T1000 (cell line): ENCODE measurements at places on chromosomes 6 and 20.
A peak's percentile ranks its signal among the peaks of the same experiment; 100 is the strongest.

GRCh38 chr20:6007529-6008103 lies 46.2 kb downstream of the LRRN4 start:
- DNase-seq, result no peak

DNA sequence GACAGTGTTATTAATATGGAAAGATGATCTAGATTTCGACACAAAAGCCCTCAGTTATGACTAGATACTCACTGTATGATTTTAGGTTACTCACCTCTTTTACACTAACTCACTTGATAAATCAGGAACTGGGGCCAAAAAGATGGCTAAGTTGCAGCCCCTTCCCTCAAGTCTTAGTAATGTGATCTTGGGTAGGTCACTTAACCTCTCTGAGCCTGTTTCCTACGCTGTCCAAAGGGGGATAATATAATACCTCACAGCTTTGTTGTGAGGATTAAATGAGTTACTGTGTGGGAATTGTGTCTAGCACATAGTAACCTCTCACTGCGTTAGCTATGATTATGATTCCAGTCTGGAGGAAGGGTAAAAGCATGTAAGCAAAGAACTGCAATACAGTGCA lies 1.3 kb downstream of the TTI1 start:
- DNase-seq, result no peak

GRCh38 chr6:42105709-42106108 lies 36.7 kb downstream of the C6orf132 start:
- no peak for DNase-seq

GRCh38 chr6:54266400-54266923 lies 41.8 kb upstream of the TINAG start:
- no peak for DNase-seq

DNA sequence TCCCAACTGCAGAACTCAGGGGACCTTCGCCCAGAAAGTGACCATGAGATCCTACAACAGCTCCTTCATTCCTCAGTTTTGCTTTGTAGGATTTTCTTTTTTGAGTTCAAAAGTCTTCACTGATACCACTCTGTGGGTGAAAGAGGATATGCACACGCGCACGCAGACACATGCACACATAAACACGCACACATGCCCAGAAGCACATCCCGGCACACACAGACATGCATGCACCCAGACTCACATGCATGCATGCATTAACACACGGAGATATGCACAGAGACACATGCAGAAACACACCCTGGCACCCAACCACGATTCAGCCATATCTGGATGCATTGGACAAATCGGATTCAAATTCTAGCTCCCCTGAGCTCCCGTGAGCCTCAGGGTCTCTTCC lies 36.4 kb downstream of the ANKRD60 start:
- DNase-seq, result no peak

DNA sequence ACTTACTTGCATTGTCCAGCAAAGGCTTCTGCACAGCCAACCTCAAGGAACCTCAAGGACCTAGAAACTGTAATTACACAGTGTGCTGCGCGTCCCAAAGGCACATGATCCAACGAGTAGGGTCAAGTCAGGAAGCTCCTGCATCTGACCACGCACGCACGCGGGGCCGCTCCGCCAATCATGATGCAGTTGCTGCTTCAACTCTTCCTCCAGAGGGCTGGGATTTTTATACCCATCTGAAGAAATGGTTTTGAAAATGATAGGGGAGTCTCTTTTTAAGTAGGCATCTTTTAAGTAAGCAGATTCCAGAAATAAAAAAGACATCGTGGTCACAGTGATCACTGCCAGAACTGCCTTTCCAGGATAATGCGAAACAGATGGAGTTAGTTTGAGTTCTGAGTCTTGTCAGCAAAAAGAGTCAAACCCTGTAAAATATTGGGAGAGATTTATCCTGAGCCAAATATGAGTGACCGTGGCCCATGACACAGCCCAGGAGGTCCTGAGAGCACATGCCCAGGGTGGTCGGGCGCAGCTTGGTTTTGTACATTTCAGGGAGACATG lies 34.0 kb downstream of the KIF25 start:
- no peak for DNase-seq

GRCh38 chr20:53738945-53739798 lies 145.5 kb upstream of the ZNF217 start:
- no peak for DNase-seq

DNA sequence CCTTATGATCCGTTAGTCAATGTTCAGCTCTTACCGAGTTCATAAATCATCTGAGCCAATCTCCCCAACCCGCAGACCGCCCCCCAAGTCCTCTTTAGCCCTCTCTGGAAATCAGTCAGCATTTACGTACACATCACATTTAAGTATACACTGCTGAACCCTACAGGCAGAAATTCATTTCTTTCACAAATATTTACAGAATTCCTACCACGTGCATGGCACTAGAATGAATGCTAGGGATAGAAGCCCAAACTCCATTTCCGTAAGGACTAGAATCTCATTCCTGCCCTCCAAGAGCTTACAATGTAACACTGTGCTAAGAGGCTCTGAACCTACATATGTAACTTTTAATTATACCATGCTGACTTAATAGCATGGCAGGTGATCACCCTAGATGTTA lies 1.8 kb downstream of the OSER1 start:
- DNase-seq, result no peak

DNA sequence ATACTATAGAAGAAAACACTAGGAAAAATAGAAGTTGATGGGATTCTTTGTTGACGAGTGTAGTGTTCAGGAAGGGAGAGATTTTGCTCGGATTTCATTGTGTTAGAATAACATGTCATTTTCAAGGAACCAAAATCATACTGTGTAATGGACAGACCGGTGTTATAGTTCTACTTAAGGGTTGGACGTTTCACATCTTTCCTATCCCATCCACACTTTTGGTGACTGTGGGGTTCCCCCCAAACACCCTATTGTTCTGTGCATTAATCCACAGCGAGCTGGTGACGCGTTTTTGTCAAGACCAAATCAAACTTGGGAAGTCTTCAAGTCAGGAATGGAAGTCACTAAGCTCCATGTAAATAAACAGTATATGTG lies 43.3 kb downstream of the TRIM27 start:
- DNase-seq, result no peak

DNA sequence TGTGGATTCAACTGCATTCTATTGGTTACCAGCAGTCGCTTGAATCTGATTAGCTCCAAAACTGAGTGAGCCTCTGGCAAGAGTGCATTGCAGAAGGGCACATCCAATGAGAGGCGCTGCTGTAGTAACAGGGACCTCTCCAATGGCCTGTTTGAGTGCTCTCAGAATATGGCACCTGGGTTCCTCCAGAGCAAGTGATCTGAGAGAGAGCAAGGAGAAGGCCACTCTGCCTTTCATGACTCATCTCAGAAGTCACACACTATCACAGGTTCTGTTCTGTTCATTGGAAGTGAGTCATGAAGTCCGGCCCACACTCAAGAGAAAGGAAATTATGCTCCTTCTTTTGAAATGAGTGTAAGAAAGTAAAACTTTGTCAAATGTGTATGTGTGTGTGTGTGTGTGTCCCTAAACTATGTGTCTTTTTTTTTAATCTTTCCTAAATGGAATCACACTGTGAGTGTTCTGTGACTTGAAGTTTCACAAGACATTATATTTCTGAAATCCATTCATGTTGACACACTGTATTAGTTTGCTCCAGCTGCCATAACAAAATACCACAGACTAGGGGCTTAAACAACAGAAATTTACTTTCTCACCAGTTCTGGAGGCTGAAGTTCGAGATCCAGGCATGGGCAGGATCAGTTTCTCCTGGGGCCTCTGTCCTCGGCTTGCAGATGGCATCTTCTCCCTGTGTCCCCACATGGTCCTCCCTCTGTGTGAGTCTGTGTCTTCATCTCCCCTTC lies 138.3 kb upstream of the CDYL start:
- DNase-seq, result no peak

GRCh38 chr6:120735641-120736040 lies 598.6 kb downstream of the TBC1D32 start:
- no peak for DNase-seq

DNA sequence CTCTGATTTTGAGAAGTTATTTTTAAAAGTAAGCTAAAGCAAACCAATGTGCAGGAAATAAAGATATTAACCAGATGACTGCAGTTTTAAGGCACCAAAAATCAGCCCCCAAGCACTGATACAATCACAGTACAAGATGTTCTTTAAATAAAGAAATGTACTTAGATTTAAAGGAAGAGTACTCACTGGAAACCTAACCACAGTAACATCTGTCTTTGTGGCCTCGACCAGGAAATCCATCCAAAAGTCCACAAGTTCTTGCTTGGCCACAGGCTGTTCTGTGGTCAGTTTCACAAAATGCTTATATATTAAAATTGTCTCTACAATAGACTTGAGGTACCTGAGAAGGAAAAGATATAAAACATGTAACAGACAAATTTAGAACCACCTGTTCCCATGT lies 105.9 kb upstream of the MAP7 start:
- DNase-seq, result no peak

DNA sequence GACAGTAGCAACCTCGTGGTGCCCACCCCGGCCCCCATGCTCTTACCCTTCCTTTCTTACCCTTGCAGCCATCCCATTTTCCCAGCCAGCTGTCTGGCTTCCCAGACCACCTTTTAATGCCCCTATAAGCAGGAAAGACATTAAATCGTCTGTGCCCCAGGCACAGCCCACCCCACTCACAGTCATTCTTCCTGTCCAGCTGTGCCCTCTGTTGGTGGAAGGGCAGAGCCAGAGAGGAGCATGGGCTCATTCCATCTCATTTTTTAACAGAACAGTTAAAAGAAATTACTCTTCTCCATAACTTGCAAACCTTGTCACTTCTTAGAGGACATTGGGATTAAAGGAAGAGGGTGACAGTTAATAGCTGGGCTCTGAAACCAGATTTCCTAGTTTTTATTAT lies 240.5 kb downstream of the NRN1 start:
- no peak for DNase-seq

DNA sequence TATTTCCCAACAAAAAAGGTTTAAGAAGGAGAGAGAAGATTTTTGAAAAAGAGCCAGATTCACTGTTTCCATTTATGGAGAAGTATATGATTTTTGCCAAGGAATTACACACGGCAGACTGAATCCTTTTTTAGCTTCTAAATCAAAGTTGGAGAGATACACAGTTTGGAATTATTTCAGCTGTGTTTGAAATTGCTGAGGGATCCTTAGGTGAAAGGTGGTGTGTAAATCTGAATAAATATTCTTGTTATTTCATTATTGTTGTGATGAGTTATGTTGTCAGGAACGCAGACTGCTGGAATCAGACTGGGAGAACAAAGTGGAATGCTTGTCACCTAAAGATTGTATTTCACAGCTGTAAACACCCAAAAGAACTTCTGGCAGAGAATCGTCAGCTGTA lies 168.5 kb upstream of the AKIRIN2 start:
- DNase-seq, result no peak

DNA sequence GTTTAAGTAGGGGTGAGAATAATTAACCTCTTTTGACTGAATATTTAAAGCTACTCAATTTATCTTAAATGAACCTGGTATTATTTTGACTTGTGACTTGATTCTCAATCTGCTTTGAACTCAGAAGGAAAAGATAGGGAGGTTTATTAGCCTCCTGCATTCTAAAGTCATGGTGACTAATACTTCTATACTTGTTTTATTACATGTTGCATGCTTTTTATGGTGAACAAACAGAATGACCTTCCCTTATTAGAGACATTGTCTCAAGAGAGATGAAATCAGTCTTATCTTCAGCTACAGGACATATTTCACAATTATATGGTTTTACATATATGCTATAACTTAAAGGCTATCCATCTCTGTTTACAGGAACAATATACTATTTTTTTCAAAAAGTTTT lies 336.9 kb downstream of the KHDRBS2 start:
- DNase-seq, result no peak

- DNase-seq, result no peak
Measured at GRCh38 chr20:10747019-10747418, 73.2 kb upstream of the JAG1 start.

- no peak for DNase-seq
Measured at GRCh38 chr6:7591770-7592169, 1.8 kb downstream of the SNRNP48 start.

- DNase-seq, result no peak
Measured at GRCh38 chr6:138821519-138821918, 25.6 kb downstream of the ECT2L start.

DNA sequence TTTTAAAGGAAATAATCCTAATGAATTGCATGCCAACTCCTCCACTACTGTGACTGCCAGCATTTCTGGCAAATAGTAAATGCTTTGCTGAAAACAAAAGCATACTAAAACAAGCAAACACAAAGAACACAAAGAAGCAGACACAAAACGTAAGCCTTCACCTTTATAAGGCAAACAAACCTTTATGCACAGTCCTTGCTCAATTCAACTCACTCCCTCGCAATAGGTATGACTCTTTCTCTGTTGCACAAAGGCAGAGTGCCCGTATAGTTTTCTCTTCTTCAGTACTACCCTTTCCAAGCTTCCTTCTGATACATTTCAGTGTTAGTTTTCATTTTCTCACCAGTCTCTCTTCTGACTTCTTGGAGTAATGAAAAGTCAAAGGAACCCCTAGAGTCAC lies 63.9 kb downstream of the PDE10A start:
- DNase-seq, result no peak

- DNase-seq, result peak; percentile 41
Measured at GRCh38 chr6:35181933-35182612, 31.7 kb upstream of the SCUBE3 start.

- DNase-seq, result no peak
Measured at GRCh38 chr20:24389686-24390085, 79.7 kb upstream of the SYNDIG1 start.

GRCh38 chr6:33290459-33290858 lies 1.1 kb downstream of the PFDN6 start:
- DNase-seq, result no peak

DNA sequence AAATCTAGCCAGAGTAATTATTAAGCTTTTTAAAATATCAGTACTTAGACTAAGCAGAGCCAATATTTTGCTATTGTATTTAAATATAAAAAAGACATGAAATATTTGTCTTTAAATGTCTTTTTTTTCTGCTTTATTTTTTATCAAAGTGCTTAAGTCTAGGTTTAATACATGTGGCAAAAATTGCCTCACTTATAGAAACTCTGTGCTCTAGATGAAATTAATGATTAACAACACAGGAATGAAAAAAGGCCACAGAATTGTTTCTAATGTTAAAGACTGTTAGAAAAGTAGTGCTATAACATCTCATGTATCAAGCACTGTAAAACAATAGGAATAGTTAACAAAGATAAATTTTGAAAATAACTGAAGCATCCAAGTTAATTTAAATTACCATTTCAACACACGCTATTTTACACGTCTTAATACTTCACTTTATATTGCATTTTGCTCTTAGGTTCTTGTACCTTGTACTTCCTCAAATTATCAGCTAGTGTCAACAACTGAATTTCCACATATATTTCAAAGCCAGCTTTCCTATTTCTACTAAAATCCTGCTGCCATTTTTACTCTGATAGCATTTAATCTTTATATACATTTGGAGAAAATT lies 1515.1 kb downstream of the HACE1 start:
- DNase-seq, result no peak
